ENCODE measurements at places on chromosomes 4 and X. TPM values are rescaled to one million over a fixed set of nuclear protein-coding genes. Genes with fewer than 3 reads are reported as not detected.

The CT45A6 gene
- total RNA-seq, result not detected

The PLA2G12A gene
- total RNA-seq, result 20.4 TPM

The GRIA2 gene
- not detected for total RNA-seq

The SH3TC1 gene
- total RNA-seq, result 7.3 TPM

The NDUFC1 gene
- 48.0 TPM for total RNA-seq

The PRDM8 gene
- 4.2 TPM for total RNA-seq

The ARR3 gene
- not detected for total RNA-seq

The SLC38A5 gene
- total RNA-seq, result 88.0 TPM

The PGAM4 gene
- total RNA-seq, result 0.52 TPM

The TMEM47 gene
- total RNA-seq, result not detected

The NKRF gene
- 16.3 TPM for total RNA-seq

- no peak for DNase-seq
These were observed 36.9 kb upstream of the ADAD1 start for GRCh38 chr4:122341886-122342285.

DNA sequence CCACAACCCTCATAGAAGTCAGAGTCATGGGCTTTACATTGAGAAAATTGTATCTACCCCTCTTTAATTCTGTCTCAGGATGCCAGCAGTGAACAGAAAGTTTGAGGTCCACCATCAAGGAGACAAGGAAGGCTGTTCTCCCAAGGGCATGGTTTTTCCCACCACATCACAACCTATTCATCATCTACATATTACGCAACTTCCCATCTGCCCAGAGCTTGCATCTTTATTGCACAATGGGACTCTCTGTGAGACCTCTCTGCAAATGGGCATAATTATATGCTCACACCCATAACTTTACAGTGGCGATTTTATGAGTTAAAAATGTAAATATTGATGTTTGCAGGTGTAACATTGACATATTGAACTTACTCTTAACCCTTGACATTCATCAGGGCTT is 38.9 kb downstream of the PAGE2 start:
- DNase-seq, result no peak

- peak; percentile 71 for DNase-seq
These were observed 7.5 kb downstream of the SEPTIN6 start for GRCh38 chrX:119685225-119686066.

GRCh38 chr4:2266181-2266580 is 4.3 kb upstream of the MXD4 start:
- no peak for DNase-seq

DNA sequence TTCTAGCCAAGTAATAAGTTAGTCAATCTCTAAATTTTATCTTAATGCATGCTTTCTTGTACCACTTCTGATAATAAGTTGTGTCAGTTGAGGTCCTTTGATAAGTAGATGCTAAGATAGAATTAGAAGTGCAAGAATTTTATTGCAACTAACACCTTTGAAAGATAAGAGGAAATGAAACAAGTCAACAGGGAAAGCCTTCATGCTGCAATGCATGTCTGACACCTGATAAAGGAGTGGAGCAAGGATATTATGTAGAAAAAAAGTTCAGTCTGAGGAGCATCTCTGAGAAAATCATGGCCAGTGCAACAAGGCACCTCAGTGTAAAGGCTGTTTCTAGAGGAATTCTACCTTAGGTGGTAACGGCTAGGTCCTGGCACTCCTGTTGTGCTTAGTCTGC is 210.7 kb upstream of the PPP1R2C start:
- DNase-seq, result no peak

DNA sequence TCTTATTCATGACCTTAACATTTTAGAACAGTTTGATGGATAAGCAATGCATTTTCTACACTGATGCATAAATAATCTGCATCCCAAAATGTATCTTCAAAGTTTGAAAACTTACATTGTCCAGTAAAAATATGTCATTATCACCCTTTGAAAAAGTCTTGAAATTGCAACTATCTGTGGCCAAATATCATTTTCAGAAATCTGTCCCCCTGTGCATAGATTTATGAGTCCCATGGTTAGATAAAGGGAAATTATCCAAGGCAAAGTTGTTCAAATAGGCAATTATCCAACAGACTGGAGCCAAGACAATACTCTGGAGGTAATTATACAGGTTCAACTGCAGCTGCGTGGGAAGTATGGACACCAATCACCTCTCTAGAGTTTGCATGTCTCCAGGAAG is 182.5 kb upstream of the INTU start:
- no peak for DNase-seq

GRCh38 chr4:128553686-128554515 is 255.6 kb upstream of the JADE1 start:
- no peak for DNase-seq

DNA sequence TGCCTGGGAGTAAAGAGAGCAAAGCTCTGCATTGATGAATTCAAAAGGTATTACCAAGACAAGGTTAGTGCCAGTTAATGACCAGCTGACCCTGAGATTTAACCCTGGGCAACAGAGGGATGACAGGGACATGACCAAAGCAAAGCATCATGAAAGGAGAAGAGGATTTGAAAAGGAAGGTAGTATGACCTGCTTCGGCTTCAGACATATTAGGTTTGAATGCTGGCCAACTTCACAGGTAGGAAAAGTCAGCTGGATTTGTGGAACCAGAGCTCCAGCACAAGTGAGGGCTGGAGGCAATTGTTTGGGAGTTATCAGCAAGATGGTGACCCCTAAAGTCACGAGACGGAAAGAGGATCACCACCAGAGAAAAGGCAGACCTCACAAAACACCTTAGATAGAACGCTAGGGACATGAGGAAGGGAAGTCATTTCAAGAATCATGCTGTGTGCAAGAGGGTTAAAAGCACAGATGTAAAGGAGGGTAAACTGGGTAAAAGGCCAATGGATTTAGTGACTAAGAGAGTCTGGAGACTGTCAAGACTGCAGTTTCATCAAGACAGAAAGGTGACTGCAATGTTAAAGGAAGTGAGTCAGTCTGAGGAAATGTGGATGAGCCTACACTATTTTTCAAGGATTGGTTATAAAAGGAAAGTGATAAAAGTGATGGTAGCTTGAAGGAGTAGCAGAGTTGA is 45.6 kb downstream of the SH3RF1 start:
- no peak for DNase-seq

- peak; percentile 56 for DNase-seq
These were observed 6.5 kb downstream of the RPL39 start for GRCh38 chrX:119784747-119785446.

- no peak for DNase-seq
These were observed 12.0 kb downstream of the EREG start for GRCh38 chr4:74376888-74377483.

- no peak for DNase-seq
These were observed 756.7 kb upstream of the SLIT2 start for GRCh38 chr4:19494961-19495360.

DNA sequence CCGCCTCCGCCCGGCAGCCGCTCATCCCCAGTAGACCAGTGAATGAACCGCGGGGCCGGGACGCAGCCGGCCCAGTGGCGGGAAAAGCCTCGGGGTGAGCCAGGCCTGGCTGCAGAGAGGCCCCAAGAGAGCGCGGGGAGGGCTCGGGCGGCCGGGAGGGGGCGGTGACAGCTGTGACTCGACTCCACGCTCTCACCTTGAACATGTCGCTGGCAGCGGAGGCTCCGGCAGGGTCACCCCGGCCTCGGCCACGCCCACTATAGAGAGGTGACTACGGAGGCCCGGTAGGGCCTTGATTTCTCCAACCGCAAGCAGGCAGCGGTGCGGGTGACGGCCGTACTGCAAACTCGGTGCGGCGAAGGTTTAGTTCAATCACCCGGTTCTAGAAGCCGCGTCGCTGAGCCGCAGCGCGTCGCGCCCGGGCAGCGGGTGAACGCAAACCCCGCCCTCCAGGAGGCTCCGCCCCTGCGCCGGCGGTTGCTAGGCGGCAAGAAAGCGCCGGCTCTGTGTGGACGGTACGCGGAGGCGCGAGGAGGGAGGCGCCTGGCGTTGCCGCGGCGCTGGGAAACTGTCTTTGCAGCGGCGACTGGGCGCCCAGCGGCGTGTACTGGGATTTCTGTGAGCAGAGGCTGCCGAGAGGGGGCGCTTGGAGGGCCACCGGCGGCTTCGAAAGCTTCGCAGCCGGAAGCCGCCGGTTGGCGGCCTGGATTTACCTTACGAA is at the start of the genes APOO and CXorf58:
TSS of gene APOO (minus strand) at position 441 of the 721 bp plus-strand sequence. CDS start at position 205, 236 bp downstream.
TSS of gene CXorf58 (plus strand) at position 509 of the 721 bp plus-strand sequence. CDS start 2,297 bp downstream, outside the sequence.
- peak; percentile 92 for DNase-seq

GRCh38 chr4:145870155-145871020 is 68.2 kb downstream of the ZNF827 start:
- no peak for DNase-seq

GRCh38 chr4:19021617-19022016 is 1000.1 kb upstream of the LCORL start:
- DNase-seq, result no peak

DNA sequence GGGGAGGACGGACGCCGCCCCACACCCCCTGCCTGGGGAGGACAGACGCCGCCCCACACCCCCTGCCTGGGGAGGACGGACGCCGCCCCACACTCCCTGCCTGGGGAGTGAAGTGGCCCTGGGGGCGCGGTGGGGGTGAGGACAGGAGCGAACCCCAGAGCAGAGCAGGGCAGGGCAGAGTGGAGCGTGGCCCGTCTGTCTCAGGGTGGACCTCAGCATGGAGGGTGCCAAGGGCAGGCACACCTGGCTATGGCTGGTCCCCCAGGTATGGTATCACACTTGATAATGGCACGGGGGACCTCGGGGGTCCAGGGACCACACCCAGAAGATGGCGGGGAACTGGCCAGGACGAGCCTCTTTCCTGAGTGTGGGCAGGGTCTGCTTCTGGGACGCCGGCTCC is 9.6 kb downstream of the LRPAP1 start:
- DNase-seq, result no peak

- DNase-seq, result no peak
These were observed 105.0 kb upstream of the AFAP1 start for GRCh38 chr4:8044699-8045098.

- no peak for DNase-seq
These were observed 76.7 kb downstream of the LRBA start for GRCh38 chr4:150938417-150938816.

DNA sequence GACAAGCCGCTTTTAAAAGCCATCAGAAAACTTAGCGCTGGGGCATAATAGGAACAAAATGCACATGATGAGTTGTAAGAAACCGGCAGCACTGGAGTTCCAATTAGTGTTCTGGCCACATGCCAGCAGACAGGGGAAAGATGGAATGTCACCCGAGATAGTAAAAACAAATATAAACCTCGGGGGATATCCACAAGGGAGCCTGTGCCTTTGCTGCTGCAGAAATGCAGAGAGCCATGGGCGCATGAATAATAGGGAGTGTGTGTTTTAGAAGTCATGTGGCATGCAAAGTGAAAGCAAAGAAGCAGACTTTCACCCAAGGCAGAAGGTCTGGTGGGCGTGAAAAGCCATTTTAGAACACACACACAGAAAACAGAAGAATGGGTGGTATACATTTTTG is 19.1 kb downstream of the GPRASP3 start:
- DNase-seq, result no peak

DNA sequence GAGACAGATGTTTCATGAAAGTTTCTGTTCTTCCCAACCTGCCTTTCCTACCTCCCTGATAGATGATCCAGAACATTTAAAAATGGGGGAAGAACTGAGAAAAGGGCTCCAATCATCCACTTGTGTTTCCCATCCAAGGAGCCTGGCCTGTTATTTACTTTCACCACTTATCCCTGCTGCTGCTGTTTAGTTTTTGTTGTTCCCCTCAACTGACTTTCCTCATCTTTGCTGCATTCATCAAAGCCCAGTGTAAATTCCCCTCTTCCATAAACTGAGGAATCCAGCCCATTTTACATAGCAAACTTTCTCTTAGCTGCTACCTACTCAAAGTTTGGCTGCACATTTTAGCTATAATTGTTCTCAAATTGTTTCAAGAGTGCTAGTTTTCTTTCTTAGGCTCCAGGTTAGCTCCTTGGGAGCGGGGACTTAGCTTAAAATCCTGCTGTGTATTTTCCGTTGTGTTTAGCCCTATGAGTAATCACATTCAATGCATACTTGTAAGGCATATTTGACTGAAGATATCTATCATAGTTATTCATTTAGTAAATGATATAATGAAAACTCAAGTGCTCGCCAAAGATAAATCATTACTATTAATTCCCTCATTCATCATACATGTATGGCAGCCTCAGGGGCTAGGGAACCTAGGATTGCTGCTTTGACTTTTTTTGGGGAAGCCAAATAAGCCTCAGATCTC is 1.4 kb upstream of the PTPN13 start:
- DNase-seq, result no peak

DNA sequence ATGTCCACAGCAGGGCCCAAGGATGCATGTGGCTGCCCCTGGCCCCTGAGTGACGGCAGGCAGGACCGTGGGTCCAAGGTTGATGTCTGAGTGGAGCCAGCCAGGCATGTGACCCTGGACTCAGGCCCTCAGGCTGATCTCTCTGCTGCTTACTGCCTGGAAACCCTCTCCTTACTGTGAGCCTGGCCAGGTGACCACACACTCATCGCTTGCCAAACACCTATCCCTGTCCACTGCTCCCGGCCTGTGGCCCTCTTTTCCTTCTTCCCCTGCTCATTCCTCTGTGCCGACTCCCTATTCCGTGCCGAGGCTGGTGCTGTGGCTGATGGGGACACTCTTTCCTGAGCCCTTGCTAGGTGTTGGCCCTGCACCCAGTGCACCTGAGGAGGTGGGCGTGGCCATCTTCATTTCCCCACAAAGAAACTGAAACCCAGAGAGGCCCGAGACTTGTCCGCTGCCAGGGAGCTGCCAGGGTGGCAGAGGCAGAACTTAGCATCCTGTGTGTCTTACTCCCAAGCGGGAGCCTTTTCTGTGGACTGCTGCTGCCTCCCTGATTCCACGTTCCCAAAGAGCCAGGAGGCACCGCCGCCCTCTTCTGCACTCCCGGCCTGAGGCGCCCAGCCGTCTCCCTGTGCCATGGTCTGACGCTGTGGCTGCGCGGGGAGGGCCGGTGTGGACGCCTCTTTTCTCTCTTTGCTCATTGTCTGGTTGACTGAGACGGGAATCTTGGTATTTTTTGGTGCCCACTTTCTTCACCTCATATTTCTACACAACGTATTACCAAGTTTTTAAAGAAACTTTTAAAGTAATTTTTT is 11.2 kb upstream of the RNF4 start:
- DNase-seq, result no peak

Data from activated CD8-positive, alpha-beta T cell treated with anti-CD3 and anti-CD28 coated beads, Interleukin-2, amount 10 ng/mL, durations not matched to agents 7 days and 5 days (primary cell).